Stimulated activated CD4-positive, alpha-beta T cell treated with anti-CD3 and anti-CD28 coated beads, TNF-alpha, amount 100 ng/mL, for 1 hour (primary cell): ENCODE measurements at places on chromosomes 2 and 18.

DNA sequence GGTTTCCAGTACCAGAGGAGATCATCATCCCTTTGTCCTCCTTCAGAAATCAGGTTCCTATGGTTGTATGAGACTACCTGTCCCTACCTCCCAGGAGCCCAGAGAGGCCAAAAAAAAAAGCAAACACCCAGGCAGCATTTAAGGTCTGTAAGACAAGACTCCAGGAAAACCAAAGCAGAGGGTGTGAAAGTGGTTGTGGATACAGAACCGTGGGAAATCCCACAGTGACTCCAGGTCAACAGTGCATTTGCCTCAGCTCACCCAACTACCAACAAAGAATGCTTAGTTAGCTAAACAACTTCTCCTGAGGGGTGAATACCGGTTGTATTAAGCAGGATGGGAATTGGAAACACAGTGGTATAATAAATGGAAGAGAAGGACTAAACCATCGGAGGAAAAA, 83.6 kb downstream of the LBH start:
- no peak for DNase-seq

DNA sequence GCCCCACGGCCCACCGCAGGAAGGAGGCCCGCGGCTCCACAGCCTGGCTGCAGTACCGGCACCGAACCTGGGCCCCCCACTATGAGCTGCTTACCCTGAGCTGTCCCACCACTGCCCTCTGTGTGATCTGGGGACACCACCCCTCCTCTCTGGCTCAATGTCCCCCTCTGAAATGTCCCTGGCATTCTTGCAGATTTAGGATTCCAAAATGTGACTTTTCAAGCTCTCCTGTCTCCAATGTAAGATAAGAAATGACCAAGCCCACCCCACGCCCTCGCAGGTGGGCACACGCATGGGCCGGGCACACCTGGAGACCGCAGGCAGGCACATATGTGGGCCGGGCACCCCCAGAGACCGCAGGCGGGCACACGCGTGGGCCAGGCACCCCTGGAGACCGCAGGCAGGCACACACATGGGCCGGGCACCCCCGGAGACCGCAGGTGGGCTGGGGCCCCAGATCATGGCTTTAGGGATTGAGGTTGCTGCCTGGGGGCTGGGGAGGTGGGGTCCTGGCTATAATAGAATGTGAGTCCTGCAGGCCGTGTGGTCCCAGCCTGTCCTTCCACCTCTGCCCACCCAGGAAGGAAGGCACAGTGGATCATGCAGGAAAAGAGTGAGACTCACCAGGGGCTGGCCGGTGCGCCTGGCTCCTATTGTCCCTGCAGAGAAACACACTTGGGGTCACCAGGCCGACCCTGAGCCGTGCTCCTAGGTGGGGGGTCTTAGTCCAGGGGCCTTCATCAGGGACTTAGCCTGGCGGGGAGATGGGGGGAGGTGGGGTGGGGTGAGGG, 7.2 kb downstream of the PDCD1 start:
- DNase-seq, result no peak

- DNase-seq, result no peak
These were observed 513.7 kb upstream of the ID2 start for GRCh38 chr2:8168022-8168717.

- no peak for DNase-seq
These were observed 333.9 kb downstream of the EIPR1 start for GRCh38 chr2:3043726-3044125.

GRCh38 chr2:171878481-171878993, 15.5 kb downstream of the SLC25A12 start:
- no peak for DNase-seq

DNA sequence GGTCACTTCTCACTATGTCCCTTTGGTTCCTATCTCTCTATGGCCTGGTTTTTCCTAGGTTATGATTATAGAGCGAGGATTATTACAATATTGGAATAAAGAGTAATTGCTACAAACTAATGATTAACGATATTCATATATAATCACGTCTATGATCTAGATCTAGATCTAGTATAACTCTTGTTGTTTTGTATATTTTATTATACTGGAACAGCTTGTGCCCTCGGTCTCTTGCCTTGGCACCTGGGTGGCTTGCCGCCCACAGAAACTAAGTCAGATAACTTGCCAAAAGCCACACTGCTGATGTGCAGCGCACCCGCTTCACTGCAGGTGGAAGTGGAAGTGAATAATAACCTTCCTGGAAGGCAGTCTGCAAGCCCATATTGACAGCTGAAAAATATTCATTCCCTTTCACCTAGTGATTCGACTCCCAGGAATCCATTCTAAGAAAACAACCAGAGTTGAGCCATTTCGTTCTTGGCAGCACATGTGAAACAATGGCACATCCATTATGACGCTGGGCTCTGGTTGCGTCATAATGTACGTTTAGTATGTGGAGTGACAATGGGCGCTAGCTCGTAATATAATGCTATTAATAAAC, 725 bp upstream of the ANKRD53 start:
- no peak for DNase-seq

DNA sequence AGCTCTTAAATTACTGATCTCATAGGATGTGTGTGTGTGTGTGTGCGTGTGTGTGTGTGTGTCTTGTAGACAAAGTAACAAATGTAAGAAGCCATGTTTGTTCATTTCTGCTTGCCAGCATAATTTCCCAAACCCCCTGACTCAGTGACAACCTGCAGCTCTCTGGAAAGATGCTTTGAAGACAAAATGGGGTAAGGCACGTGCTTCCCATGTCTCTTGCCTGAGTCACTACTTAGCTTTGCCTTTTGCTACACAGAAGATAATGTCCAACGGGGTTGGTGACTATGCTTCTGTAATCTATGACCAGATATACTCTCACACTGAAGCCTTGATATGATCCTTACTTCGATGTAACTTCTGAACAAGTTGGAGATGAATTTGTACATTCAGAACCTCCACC, 332.0 kb downstream of the SLC4A3 start:
- no peak for DNase-seq

DNA sequence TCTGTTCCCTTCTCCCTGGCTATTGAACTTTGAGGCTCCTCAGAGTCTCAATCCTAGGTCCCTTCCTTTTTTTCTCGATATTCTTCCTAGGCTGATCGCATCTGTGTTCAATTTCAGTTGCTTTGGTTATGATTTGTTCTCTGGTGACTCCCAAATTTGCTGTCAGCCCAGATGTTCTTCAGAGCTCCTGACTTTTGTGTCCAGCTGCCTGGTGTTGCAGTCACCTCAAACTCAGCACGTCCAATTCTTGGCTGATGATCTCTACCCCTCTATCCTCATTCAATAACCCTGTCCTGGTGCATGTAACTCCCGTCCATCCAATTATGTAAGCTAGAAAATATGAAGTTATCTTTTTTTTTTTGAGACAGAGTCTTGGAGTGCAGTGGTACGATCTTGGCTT, 31.4 kb downstream of the DIS3L2 start:
- no peak for DNase-seq

- no peak for DNase-seq
These were observed 97.1 kb upstream of the TNP1 start for GRCh38 chr2:216956820-216957493.

DNA sequence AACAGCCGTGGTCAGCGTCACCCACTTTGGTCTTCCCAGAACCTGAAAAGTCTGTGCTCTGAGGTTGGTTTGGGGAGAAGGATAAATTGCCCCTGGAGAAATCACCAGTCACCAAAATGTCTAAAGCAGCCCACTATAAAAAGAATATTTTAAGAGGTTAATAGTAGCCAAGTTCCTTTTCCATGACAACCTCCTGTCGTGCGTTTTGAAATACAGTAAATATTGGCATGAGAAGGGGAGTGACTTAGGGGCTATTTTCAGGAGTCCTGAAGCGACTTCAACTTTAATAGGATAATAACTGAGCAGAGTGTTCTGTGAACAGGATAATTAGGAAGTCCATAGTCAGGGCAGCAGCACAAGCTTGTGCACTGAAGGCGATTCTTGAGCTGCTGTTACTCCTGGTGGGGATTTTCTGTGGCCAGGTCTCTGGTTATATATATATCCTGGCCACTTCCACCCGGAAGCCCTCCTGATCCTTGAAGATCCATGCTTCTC, 49.3 kb downstream of the RNF144A start:
- no peak for DNase-seq

DNA sequence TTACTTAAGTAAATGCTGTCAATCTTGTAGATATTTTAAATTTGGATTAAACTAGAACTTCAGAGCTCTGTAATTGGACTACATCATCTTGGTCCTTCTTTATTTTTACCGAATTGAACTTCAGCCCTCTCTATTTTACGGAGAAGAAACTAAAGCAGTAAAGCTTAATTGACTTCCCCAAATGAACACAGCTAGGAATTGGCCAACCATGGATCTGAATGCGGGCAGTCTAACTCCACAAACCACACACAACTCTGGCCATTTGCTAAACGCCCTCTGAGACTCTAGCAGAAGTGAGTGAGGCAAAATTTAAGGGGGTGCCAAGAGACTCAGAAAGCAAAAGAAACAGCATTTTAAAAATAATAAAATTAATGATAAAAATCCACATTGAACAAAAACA, 86.3 kb upstream of the KCTD1 start:
- no peak for DNase-seq
